ENCODE measurements at places on chromosomes 5 and 9.

DNA sequence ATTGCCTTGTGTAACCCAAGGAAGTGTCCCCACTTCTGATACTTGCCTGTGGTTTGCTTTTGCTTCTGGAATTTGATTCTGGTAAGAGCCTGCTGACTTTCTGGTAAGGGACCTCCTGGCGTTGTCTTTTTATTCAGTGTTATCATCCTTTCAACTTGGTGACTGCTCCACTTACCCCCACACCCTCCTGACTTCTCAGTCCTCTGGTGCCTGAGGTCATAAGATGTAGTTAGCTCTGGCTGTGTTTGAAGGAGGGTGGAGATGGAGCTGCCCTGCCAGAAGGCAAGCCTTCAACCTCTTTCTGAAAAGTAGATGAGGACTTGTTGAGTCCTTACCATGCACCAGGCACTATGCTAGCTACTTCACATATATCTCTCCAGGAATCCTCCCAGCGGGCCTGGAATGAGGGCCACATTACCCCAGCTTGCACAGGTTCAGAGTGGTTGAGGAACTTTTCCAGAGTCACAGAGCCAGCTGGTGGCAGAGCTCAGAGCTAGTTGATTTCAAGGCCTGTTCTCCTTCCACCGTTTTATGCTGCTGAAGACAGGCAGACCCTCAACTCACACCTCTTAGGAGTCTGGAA is 45.2 kb upstream of the PITX1 start:
- no peak for DNase-seq

DNA sequence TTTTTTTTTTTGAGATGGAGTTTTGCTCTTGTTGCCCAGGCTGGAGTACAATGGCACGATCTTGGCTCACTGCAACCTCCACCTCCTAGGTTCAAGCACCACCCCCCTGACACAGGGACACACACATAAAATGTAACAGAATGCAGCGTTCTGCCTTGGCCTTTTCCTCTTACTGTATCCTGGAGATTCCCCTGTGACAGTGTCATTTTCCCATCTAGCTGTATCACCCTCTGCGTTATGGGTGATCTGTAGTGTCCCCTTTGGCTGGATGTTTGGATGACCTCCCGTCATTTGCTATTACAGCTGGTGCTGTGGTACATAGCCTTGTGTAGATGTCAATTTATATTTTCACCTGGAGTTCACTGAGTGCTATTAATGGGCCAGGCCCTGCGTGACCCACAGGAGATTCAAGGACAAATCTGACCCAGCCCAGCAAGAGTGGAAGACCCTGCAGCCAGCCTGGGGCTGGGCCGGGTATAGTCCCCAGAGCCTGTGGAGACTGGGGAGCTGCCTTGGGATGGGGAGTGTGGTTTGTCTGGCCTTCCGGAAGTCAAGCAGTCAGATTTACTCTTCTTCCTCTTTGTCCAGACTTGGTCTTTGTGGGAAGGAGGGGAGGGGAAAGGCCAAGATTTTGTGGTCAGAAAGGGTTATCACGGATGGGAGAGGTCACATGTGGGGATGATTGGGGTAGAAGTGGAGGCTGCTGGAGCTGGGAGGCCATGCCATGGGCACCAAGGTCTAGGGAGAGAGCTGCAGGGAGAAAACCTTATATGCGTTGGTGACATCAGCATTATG is 43.6 kb downstream of the ERGIC1 start:
- no peak for DNase-seq

GRCh38 chr5:141709699-141710267 is 27.8 kb upstream of the ARAP3 start:
- DNase-seq, result no peak

DNA sequence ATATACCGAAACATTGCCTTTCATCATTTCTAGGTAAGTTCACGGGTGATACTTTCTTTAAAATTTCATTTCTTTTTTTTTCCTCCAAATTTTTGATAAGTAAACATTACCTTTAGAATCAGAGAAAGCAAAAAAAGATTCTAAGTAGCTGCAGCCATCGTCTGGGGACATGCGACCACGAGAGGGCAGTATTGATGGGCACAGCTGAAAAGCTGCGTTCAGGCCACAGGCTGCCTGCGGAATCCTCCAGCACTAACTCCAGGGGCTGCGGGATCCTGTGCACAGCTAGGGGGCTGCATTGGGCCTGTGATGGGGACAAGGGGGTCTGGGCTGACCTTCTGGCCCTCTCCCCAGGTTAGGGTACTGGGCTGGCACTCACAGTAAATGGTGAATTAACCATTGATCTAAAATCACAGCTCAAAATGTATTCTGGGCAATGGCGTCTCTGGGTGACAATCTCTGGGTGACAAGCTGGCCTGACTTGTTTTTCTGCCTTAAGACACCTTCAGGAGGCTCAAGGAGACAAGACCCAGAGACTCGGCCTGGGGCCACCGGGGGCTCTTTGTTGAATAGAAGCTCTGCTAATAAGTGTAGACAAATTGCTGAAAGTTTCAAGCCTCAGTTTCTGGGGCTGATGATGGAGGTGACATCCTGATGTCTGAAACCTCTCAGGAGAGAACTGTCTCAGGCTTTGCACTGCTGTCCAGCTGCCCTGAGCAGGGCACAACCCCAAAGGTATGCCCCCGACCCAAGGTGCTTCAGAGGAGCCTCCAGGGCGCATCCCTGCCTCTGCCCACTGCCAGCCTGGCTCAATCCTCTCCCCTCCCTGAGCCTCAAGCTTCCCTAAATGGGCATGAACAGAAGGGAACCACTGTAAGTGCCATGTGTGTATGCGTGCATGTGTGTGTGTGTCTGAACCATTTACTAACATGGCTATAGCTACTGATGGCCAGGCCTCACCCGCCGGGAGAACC is 44.3 kb upstream of the SARDH start:
- peak; percentile 23 for DNase-seq

DNA sequence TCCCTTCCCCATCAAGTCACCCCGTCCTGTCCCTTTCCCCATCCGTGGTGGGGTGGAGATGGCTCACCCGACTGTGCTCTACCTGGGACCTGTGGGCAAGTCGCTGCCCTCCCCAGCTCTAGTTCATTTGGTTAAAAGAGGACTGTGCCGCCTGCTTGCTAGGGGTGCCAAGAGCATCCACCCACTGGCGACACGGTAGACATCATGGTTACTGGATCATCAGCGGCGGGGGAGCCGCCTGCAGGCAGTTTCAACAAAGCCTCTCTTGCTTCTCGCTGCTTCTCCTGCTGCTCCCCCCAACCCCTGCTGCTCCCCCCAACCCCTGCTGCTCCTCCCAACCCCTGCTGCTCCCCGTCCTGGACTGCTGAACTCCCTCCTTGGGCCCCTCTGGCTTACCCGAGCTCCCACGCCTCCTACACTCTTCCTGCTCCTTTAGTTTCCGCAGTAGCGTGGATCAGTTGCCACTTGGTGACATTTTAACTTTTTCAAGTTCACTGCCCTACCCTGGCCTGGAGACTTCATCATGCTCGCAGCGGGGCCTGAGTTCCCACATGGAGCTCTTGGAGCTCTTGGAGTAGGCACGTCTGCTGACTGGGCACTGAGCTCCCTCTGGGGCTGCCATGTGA is 22.0 kb upstream of the SCGB3A1 start:
- no peak for DNase-seq

DNA sequence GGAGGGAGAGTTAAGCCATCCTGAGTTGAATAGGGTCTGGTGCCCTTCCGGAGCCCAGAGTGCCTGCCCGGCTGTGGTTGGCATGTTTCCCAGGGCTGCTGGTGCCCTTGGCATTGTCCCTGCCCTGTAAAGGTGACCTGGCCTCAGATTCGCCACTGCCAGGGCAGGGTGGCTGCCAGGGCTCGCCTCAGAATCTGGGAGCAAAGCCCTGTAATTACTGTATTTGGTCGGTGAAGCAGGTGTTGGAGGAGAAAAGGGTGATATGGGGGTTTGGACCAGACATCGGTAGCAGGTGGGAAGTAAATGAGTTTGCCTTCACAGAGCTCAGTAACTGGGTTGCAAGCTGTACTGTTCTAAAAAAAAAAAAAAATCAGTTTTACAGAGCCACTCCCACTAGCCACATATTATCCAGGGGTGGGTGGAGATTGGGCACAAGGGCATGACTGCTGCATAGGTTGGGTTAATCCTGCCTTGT is 47.6 kb downstream of the RGS3 start:
- no peak for DNase-seq

DNA sequence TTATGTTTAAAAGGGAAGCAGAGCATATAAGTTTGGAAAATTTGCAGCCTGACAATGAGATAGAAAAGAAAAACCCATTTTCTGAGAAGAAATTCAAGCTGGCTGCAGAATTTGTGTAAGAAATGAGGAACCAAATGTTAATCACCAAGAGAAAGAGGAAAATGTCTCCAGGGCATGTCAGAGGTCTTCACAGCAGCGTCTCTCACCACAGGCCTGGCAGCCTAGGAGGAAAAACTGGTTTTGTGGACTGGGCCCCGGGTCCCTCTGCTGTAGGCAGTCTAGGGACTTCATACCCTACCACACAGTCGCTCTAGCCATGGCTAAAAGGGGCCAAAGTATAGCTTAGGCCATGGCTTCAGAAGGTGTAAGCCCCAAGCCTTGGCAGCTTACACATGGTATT is 32.1 kb upstream of the HSD17B4 start:
- DNase-seq, result no peak

DNA sequence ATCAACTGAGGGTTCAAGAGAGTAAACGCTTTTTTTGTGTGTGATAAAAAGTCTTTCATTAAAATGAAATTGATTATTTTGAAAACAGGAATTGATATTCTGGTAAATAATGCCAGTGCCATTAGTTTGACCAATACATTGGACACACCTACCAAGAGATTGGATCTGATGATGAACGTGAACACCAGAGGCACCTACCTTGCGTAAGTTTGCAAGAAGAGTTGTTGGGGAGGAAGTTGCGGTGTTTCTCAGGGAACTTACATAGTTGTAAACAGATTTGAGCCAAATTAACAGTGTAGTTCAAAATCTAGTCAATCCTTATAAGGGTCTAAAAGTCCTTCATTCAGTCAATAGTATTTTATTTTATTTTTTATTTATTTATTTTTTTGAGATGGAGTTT is 28.9 kb downstream of the HSDL2 start:
- no peak for DNase-seq
